H54 (cell line): ENCODE measurements at places on chromosomes 4 and X.

DNA sequence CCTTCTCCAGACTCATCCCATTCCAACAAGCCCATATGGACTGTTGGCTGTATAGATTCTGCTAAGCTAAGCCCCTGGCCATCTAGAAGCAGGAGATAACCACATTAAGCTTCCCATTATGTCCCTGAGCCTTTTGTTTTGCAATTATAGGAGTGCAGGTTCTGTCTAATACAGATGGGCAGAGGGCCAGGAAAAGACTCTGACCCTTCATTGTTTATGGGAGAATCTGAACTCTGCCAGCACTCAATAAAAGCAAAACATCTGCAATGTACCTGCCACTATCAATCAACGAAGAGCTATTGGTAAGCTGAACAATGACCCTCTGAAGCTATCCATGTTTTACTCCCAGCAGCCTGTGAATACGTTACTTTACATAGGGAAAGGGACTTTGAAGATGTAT lies 207.3 kb upstream of the CLNK start:
- DNase-seq = no peak

GRCh38 chr4:77104791-77105540 lies 29.2 kb upstream of the CCNI start:
- DNase-seq = no peak

GRCh38 chr4:4415107-4415805 lies 28.4 kb downstream of the NSG1 start:
- DNase-seq = no peak

GRCh38 chr4:1958276-1959103 lies 50.3 kb downstream of the NELFA start:
- no peak for DNase-seq

DNA sequence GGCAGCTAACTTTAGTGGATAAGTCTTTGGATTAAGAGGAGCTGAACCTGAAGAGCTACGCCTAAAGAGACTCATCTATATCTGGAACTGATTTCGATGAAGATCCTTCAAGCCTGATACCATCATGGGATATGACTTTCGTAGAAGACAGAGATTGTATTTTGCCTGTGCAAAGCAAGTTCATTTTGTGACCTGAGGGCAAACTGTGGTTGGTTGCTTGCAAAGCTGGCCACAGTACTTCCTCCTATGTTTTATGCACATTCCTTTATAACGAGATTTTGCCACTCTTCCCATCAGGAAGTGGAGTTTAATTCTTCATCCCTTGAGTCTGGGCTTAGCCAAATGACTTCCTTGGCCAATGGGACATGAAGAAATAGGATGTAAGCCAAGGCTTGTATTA lies 519.3 kb upstream of the NR3C2 start:
- no peak for DNase-seq

DNA sequence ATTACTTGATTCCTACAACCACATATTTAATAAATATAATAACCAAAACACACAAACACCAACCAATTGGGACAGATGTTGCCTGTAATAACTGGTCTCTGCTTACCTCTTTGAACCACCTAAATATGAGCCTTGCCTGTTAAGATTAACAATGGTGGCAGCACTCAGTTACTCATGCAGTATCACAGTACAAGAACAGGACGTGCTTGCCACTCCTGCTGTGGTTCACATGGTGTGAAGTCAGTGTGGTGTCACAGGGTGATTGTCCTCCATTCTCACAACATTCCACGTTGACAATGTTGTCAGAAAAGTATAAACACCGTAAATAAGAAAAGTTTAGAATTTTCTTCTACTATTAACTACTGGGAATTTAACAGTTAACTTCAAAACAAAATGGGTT lies 365.0 kb downstream of the PPP3CA start:
- no peak for DNase-seq

DNA sequence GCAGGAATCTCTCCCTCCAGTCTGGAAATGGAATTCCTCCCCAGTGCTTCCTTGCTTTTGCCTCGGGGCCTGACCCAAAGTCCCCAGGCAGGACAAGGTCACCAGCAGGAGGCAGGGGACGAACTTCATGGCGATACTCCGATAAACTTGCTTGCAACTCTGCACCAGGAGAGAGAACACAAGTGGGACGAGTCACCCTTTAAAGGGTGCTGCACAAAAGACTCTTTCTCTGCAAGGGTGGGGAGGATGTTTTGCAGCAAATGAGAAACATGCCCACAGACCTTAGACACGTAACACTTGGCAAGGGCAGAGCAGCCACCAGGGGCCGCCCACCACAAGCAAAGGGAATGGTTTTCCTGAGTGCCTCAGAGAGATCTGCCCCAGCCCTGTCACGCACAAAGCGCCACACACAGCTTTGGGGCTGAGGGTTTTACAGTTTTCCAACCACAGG lies at the start of gene FGFBP2:
Gene FGFBP2, minus strand, starts transcription at position 175 of the 451 bp plus-strand sequence. Its CDS starts 46 bp downstream, at position 129.
- no peak for DNase-seq

DNA sequence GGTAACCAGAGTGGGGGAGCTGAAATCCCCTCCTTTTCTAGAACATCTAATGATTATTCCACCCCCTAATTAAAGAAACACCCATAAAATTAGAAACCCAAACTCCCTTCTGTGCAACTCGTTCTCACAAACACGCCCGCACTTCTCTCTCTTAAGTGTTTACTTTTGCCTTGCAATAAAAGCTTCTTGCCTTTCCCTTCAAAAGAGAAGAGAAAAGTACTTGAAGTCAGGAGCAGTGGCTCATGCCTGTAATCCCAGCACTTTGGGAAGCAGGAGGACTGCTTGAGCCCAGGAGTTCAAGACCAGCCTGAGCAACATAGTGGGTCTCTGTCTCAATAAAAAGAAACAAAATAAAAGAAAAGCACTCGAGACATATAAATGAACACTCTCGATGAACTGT lies 3.6 kb upstream of the GPR173 start:
- DNase-seq = no peak
